ENCODE measurements at places on chromosomes 2 and 18. TPM values are rescaled to one million over a fixed set of nuclear protein-coding genes. Genes with fewer than 3 reads are reported as not detected.

GRCh38 chr2:26807788-26808460, 22.1 kb downstream of the CENPA start:
- no peaks in the 10 kb centered on the region for H3K36me3 ChIP-seq
- no peak overlapping the region for H3K27ac ChIP-seq
- no peaks in the 10 kb centered on the region for H3K4me1 ChIP-seq
- peaks cover 23% of the 10 kb centered on the region for H3K27me3 ChIP-seq
- H3K4me3 ChIP-seq: no peak overlapping the region

- no peaks in the 10 kb centered on the region for H3K27me3 ChIP-seq
- H3K4me3 ChIP-seq: peak overlapping the region; percentile 67
- H3K27ac ChIP-seq: peak overlapping the region; percentile 75
- no peak for DNase-seq
- no peaks in the 10 kb centered on the region for H3K36me3 ChIP-seq
Observed at GRCh38 chr18:48974304-48975119, 23.7 kb upstream of the SMAD7 start.

Gene ANKRD30BL
- polyA plus RNA-seq: not detected

DNA sequence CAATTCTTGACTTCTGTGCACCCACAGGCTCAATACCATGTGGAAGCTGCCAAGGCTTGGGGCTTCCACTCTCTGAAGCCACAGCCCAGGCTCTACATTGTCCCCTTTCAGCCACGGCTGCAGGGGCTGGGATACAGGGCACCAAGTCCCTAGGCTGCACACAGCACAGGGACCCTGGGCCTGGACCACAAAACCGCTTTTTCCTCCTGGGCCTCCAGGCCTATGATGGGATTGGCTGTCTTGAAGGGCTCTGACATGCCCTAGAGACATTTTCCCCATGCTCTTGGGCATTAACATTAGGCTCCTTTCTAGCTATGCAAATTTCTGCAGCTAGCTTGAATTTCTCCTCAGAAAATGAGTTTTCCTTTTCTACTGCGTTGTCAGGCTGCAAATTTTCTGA, 29.7 kb downstream of the NUP35 start:
- H3K27me3 ChIP-seq: no peaks in the 10 kb centered on the region
- no peak overlapping the region for H3K4me3 ChIP-seq
- peaks cover 34% of the 10 kb centered on the region for H3K36me3 ChIP-seq
- H3K4me1 ChIP-seq: no peaks in the 10 kb centered on the region
- H3K27ac ChIP-seq: no peak overlapping the region

DNA sequence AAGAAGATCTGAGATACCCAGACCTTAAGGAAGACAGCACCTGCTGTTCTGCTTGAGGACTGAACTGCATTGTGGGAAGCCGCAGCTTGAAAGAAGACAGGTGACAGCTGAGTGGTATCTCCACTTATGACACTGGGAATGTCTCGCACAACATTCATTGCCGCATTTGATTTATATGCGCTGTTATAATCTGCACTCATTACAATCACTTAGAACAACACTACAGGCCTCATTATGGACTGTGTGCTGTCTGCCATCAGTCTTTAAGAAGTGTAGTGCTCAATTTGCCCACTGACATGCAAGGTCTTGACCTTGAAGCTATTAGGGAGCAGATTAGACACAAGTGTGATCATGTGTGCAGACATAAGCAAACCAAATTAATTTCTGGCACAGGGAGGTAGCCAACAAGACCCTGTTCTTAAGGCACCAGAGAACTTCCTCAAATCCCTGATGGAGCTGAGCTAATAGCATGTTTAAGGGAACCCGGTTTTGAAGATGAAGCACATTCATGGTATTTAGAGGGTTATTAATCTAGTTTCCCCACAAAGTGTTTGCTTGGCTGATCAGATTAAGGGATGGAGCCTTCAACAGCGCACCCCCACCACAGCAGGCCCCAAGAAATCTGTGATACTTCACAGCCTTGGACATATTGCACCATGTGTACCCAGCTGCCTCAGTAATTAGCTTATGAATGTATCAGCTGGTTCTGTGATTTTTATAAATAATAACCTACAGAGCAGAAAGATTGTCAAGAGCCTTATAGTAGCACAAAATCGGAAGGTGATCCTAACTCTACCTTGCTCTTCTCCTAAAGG, 146.8 kb downstream of the SATB2 start:
- H3K4me1 ChIP-seq: no peaks in the 10 kb centered on the region
- H3K27me3 ChIP-seq: no peaks in the 10 kb centered on the region
- DNase-seq: no peak
- H3K36me3 ChIP-seq: no peaks in the 10 kb centered on the region

GRCh38 chr2:120314690-120315366, 31.1 kb upstream of the INHBB start:
- H3K4me1 ChIP-seq: peaks cover 14% of the 10 kb centered on the region
- no peak overlapping the region for H3K4me3 ChIP-seq
- H3K36me3 ChIP-seq: no peaks in the 10 kb centered on the region
- H3K27me3 ChIP-seq: no peaks in the 10 kb centered on the region
- peak; percentile 44 for DNase-seq

GRCh38 chr18:74225193-74225840, 66.4 kb downstream of the CYB5A start:
- peak overlapping the region; percentile 74 for H3K27ac ChIP-seq
- H3K27me3 ChIP-seq: no peaks in the 10 kb centered on the region

DNA sequence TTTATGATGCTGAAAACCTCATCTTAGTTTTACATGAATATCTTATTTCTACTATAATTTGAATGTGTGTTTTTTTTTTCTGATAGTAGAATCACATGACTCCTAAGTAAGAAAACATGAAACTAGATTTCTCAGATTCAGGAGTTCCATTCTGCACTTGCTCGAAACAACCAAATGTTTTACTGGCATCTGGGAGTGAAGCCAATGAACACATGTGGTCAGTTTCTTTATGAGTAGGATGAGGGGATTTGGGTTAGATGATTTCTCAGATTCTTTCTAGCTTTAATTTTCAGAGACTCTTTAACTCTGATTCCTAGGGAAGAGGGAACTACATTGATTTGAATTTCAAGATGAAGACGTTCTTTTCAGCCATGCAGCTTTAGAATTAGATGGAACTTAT, 225.0 kb upstream of the NT5C1B start:
- H3K4me1 ChIP-seq: peaks cover 2% of the 10 kb centered on the region
- H3K4me3 ChIP-seq: no peak overlapping the region
- no peaks in the 10 kb centered on the region for H3K27me3 ChIP-seq
- no peaks in the 10 kb centered on the region for H3K36me3 ChIP-seq
- H3K27ac ChIP-seq: no peak overlapping the region

- no peaks in the 10 kb centered on the region for H3K4me1 ChIP-seq
- no peak overlapping the region for H3K27ac ChIP-seq
- H3K36me3 ChIP-seq: peaks cover 15% of the 10 kb centered on the region
- DNase-seq: no peak
Observed at GRCh38 chr18:24185805-24186204, 46.9 kb downstream of the CABYR start.

- H3K4me1 ChIP-seq: peaks cover 12% of the 10 kb centered on the region
- H3K4me3 ChIP-seq: no peak overlapping the region
- no peaks in the 10 kb centered on the region for H3K36me3 ChIP-seq
- DNase-seq: no peak
- H3K27me3 ChIP-seq: no peaks in the 10 kb centered on the region
Observed at GRCh38 chr2:127392828-127393578, 5.2 kb upstream of the MAP3K2 start.

Gene NEB
- 4.0 TPM for polyA plus RNA-seq

GRCh38 chr2:12719400-12720277, 2.9 kb downstream of the TRIB2 start:
- peaks cover 45% of the 10 kb centered on the region for H3K4me1 ChIP-seq
- H3K4me3 ChIP-seq: peak overlapping the region; percentile 69
- peak overlapping the region; percentile 95 for H3K27ac ChIP-seq
- peak; percentile 34 for DNase-seq
- H3K27me3 ChIP-seq: peaks cover 14% of the 10 kb centered on the region
- H3K36me3 ChIP-seq: no peaks in the 10 kb centered on the region

DNA sequence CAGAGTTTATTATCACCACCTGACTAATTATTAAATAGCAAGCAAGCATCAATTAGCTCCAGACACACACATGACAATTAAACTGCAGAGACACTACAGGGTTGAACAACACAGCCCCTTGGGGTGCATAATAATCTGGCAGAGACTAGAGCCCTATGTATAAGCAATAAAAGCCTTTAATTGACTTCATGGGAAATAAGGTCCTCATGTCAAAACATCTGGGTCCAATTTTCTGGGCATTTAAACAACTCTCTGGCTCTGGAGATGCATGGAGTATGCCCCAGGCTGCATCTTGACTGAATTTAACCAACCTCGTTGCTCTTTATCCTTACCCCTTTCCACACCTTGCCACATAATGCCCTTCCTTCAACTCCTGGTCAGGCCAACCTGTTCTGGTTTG, 270.7 kb upstream of the THUMPD2 start:
- no peaks in the 10 kb centered on the region for H3K4me1 ChIP-seq
- H3K4me3 ChIP-seq: no peak overlapping the region
- H3K27ac ChIP-seq: no peak overlapping the region
- no peak for DNase-seq

- no peak overlapping the region for H3K4me3 ChIP-seq
- DNase-seq: peak; percentile 71
- no peaks in the 10 kb centered on the region for H3K4me1 ChIP-seq
- peak overlapping the region; percentile 14 for H3K27ac ChIP-seq
- no peaks in the 10 kb centered on the region for H3K27me3 ChIP-seq
- H3K36me3 ChIP-seq: no peaks in the 10 kb centered on the region
Observed at GRCh38 chr18:25289001-25289631, 62.9 kb downstream of the ZNF521 start.

Gene PLCL1
- 0.93 TPM for polyA plus RNA-seq

DNA sequence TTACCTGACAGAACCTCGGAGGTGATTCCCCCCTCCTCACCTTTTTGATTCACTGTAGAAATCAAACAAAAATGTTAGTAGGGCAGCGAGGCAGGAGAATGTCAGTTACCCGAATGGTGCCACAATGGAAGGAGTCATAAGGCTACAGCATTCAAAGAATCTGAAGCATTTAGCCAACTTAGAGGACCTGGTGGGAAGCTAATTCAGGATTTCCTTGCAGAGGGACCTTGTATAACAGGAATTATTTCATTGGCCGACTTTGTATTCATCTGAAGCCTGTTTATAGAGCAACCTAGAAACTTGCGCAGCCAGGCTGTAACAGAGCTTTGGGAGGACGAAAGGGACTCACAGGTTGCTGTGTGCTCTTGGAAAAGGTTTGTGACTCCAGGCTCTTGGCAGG, 129.1 kb upstream of the MMADHC start:
- no peaks in the 10 kb centered on the region for H3K27me3 ChIP-seq
- H3K4me1 ChIP-seq: no peaks in the 10 kb centered on the region
- no peak overlapping the region for H3K4me3 ChIP-seq
- no peak for DNase-seq
- H3K36me3 ChIP-seq: no peaks in the 10 kb centered on the region
- H3K27ac ChIP-seq: no peak overlapping the region

DNA sequence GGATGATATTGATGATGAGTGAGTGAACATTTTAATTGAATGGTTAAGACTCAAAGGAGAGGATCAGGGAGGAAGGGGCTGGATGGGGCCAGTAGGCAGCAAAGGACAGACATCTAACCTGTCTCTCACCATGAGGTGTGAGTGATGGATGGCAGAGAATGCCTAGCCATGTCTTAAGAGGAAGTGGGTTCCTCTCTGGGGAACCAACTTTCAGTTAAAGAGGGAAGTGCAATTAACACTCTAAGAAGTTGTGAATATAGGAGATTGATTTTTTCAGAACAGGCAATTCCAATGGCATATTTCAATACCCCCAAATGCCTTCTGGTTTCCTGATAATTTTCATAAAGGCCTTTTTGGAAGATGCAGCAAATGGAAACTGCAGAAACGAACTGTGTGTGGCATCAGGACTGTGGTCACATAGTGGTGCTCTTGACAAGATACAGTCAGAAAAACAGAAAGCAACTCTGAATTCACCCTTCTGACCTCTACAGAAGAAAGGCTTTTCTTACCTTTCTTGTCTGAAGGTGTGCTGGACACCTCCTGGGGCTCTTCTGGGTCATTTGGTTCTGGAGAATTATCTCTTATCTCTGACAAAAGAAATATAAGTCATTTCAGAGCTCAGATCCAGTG, 10.2 kb downstream of the SP110 start:
- peaks cover 100% of the 10 kb centered on the region for H3K36me3 ChIP-seq
- no peak overlapping the region for H3K27ac ChIP-seq
- no peaks in the 10 kb centered on the region for H3K27me3 ChIP-seq
- H3K4me3 ChIP-seq: no peak overlapping the region

GRCh38 chr2:152464851-152465470, 130.0 kb downstream of the FMNL2 start:
- DNase-seq: no peak
- no peak overlapping the region for H3K4me3 ChIP-seq
- peaks cover 31% of the 10 kb centered on the region for H3K4me1 ChIP-seq
- no peaks in the 10 kb centered on the region for H3K36me3 ChIP-seq
- H3K27me3 ChIP-seq: no peaks in the 10 kb centered on the region

DNA sequence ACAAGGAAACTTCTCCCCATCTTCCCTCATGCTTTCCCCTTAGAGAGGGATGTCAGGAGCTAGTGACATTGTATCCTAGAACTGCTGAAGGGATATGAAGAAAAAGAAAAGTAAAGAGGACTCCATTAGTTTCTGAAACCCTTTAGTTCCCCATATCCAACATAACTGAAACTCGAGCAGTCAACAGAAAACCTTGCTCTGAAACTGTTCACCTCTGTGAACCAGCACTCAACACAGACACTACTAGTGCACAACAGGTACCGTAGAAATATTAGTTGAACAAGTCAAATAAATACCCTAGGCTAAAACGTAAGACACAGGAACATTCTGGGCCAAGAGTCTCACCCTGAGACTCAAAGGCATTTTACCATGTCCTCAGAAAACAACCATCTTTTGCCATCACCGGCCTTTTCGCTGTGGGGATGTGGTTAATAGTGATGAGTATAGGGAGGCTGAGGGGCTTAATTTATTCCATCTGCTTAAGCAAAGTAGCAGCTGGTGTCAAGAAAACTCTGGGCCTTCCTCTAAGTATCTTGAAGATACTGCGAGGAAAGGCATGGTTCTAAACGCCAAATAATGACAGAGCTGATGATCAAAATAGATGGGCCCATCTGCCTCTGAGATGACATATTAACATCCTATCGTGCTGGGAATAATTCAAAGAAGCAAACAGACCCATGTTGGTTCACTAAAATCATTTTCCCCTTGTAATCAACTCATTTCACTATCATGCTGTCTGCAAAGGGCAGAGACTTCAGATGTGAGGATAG, 156.8 kb downstream of the STK39 start:
- no peaks in the 10 kb centered on the region for H3K27me3 ChIP-seq
- H3K36me3 ChIP-seq: no peaks in the 10 kb centered on the region
- no peak for DNase-seq
- peaks cover 9% of the 10 kb centered on the region for H3K4me1 ChIP-seq
- H3K27ac ChIP-seq: no peak overlapping the region

Gene CRYGD
- polyA plus RNA-seq: not detected

- H3K4me1 ChIP-seq: no peaks in the 10 kb centered on the region
- H3K4me3 ChIP-seq: no peak overlapping the region
- H3K27me3 ChIP-seq: no peaks in the 10 kb centered on the region
Observed at GRCh38 chr2:217220228-217221013, 360.6 kb upstream of the TNP1 start.

- H3K4me1 ChIP-seq: no peaks in the 10 kb centered on the region
- no peaks in the 10 kb centered on the region for H3K36me3 ChIP-seq
- no peak for DNase-seq
- no peak overlapping the region for H3K4me3 ChIP-seq
Observed at GRCh38 chr2:138959031-138959430, 178.8 kb upstream of the NXPH2 start.

Gene SKA1
- polyA plus RNA-seq: 2.1 TPM
